ENCODE measurements at places on chromosomes 12 and 14. TPM values are rescaled to one million over a fixed set of nuclear protein-coding genes. Genes with fewer than 3 reads are reported as not detected.
A peak's percentile ranks its signal among the peaks of the same experiment; 100 is the strongest.

DNA sequence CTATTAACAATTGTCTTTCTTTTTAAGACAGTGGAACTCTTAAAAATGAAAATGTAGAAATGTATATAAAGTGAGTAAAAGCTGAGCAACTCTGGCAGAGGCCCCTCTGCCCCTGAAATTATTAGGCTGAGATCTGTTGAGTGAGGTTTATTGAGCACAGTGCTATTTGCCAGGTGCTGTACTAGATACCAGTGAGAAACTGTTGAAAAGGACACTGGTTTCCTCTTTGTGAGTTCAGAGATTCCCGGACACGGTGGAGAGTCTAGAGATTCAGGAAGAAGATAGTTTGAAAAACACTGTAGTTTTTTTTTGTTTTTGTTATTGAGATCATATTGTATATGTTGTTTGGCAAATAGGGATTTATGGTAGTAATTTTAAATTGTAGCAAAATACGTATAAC lies 11.2 kb downstream of the ACVR1B start:
- DNase-seq = no peak

ALDH1L2 gene
- 0.21 TPM for total RNA-seq

- peak; percentile 80 for DNase-seq
Observed at GRCh38 chr12:49866859-49867569, 24.1 kb upstream of the BCDIN3D start.

NDRG2 gene
- total RNA-seq = 6.2 TPM

GRCh38 chr14:20934148-20934762 lies 21.0 kb upstream of the RNASE2 start:
- DNase-seq = peak; percentile 49

GRCh38 chr12:80698256-80698655 lies 9.2 kb upstream of the MYF6 start:
- no peak for DNase-seq

DNA sequence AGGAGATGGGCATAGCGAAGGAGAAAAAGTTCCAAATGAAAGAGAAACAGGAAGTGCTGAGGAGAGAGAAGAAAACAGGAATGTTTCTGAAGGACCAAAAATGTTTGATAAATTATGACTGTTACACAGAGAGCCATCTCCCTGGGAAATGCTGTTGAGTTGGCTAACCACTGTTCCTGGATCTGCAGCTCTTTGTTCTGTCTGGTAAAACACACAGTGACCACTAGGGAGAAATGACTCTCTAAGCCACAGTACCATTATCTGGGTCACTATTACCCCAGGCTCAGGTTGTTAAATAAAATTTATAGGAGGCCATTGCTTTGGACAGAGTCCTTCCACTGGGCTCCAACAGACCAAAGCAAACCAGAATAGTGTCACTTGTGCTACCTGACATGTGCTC lies 219.3 kb downstream of the CRADD start:
- no peak for DNase-seq

DNA sequence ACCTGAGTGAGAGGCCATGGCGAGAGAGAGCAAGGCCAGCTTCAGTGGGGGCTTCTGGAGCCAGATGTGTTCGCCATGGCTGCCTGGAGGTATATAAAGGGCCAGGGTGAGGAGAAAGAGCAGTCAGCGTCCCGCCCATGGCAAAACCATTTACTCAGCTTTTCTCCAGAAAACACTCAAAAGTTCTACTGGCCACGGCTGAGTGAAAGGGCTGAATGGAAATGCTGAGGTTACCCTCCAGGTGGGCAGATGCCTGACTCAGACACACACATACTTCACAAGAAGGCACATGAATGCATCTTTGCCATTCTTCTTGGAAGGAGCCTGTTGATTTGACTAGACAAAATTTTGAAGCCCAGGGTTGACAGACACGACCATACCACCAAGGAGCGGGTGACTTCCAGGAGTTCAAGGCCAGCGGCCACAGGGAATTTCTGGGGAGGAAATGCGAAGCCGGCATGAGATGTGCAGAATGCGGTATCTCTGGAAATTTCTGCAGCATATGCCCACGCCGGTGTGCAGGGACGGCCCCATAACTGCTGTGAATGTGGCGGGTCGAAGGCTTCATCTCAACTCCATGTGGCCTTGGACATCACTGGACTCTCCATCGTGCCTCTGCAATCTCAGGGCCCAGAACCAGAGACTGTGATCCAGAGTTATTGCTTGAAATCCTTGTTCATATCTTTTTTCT lies at the start of gene IL31:
Gene IL31, minus strand, starts transcription at position 67 of the 691 bp plus-strand sequence. Its CDS starts 49 bp downstream, at position 18.
- no peak for DNase-seq

JAG2 gene
- 2.9 TPM for total RNA-seq

KITLG gene
- not detected for total RNA-seq

HSPB8 gene
- total RNA-seq = not detected

- DNase-seq = no peak
Observed at GRCh38 chr14:106625186-106625585, 1098.8 kb downstream of the TMEM121 start.

KLHL33 gene
- 2.7 TPM for total RNA-seq

AKAP5 gene
- 1.9 TPM for total RNA-seq

GRCh38 chr12:3152892-3153291 lies 75.7 kb downstream of the TSPAN9 start:
- DNase-seq = peak; percentile 51

GRCh38 chr14:71050227-71050823 lies 143.1 kb downstream of the PCNX1 start:
- DNase-seq = no peak

- no peak for DNase-seq
Observed at GRCh38 chr12:59321278-59321677, 274.6 kb upstream of the SLC16A7 start.

DNA sequence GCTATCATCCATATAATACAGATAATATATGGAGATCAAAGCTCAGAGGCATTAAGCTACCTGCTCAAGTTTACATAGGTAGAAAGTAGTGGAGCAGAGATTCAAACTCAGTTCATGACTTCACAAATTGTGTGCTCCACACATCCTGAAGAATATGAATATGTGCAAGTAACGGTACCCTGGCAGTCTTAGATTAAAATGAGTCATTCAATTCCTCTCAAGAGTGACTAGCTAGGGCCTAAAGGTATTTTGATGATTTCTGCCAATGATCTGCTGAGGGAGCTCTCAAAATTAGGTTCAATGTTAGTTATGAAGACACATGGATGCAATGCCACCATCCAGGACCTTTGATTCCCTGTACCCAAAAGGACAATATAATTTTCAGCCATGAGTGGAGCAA lies 58.9 kb downstream of the GRIP1 start:
- DNase-seq = no peak

DNA sequence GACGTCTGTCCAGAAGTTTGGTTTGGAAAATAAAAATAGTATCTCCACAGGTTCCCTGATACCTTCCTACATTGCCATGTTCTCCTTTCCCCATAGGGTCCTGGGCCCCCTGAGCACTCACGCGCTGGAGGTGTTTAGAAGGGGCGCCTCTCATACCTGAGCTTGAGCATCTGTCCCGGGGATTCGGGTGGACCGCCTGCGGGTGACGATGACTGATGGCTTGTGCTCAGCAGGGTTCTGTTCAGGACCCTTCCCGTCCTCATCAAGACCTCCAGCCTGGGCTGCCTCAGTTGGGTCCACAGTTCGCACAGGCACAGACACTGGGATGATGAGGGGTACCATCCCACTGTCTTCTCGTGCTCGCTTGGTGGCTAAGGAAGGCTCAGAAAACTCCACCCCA lies 22.7 kb upstream of the PNMA1 start:
- no peak for DNase-seq

GRCh38 chr14:57038689-57039088 lies 228.4 kb upstream of the OTX2 start:
- DNase-seq = no peak

GRCh38 chr12:21828136-21828775 lies 53.8 kb upstream of the KCNJ8 start:
- no peak for DNase-seq

DNA sequence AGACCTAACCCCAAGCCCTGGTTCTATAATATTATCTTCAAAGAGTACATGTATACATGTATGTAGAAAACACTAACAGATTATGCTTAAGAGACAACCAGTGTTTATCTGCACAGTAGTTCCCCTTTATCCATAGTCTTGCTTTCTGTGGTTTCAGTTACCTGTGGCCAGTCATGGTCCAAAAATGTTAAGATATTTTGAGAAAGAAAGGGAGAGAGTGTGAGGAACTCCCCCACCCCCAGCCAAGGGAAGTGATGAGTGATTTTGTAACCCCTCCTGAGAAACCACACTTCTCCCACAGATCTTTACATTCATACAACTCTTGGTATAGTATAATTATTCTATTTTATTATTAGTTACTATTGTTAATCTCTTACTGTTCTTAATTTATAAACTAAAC lies 77.3 kb upstream of the CNTN1 start:
- no peak for DNase-seq

DNA sequence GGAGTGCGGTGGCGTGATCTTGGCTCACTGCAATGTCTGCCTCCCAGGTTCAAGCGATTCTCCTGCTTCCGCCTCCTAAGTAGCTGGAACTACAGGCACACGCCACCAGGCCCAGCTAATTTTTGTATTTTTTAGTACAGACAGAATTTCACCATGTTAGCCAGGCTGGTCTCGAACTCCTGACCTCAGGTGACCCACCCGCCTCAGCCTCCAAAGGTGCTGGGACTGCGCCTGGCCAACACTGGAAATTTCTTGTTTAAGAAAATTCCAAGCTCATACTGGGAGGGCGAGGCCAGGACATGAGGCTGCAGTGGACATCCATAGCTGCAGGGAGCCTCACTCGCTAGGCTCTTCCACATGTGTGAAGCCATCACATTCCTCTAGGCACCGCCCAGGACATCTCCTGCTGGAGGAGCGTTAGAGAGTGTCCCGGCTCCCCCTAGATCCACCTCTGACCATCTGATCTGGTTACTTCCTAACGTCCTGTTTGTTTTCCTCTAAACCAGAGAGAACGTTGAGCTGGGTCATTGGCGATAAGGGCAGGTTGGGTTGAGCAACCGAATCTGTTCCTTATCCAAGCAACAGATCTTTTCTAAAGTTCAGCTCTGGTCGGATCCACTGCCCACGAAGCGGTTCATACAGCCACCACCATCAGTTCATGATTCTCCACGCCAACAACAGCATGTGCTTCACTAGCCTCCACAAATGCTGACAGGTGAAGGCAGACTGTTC lies 108.2 kb upstream of the MED13L start:
- no peak for DNase-seq

GRCh38 chr14:21168055-21168454 lies 12.2 kb upstream of the OR5AU1 start:
- no peak for DNase-seq

All from activated CD8-positive, alpha-beta T cell treated with anti-CD3 and anti-CD28 coated beads, Interleukin-2, amount 10 ng/mL, durations not matched to agents 7 days and 5 days (primary cell).